CD4-positive, alpha-beta T cell treated with Interleukin-1 beta for 1 hour (primary cell): ENCODE measurements at places on chromosomes 2 and 18.

- no peak for DNase-seq
Observed at GRCh38 chr2:151973901-151974199, 125.0 kb downstream of the CACNB4 start.

GRCh38 chr2:134660626-134661402 is 58.0 kb downstream of the TMEM163 start:
- no peak for DNase-seq

GRCh38 chr18:21275645-21276044 is 33.6 kb downstream of the GREB1L start:
- DNase-seq: no peak

DNA sequence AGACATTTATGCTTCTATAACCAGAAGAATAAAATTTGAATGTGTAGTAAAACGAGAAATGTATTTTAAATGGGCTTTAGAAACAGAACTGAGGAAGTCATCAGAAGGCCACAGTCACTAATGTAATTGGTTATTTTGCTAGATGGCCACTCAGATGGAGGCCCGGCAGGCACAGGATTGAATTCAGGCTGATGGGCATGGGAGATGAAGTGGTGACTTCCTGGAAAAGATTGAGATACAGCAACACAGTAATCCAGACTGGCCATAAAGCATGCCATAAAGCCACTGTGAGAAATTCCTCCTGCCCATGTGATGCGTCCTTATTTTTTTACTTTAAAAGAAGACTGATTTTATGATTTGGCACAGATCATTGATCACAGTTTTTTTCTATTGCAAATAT is 297.7 kb downstream of the ICOS start:
- no peak for DNase-seq
